WTC11 (cell line): ENCODE measurements at places on chromosomes 16 and 17. TPM values are rescaled to one million over a fixed set of nuclear protein-coding genes. Genes with fewer than 3 reads are reported as not detected.
A peak's percentile ranks its signal among the peaks of the same experiment; 100 is the strongest.

The PHOSPHO1 gene
- 0.81 to 1.1 TPM (median 0.85 TPM) in 3 replicates for total RNA-seq

The EVPLL gene
- not detected in 3 replicates for total RNA-seq

DNA sequence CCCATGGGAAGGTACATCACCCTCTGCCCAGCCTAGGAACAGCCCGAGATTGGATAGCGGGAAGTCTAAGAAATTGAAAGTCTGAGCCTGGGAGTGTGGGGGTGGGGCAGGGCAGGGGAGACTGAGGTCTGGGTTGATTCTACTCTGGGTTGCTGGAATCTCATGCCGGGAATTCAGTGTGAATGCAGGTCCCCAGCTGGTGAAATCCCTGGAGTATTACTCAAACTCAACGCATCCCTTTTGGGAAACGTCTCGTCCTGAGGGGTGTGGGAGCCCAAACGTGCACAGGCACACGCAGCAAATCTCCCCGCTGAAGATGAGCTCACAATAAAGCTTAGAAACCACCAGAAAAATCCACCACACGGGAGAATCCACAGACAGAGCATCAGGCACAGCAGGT lies 55.4 kb downstream of the SOCS1 start:
- no peak for DNase-seq

The OR1G1 gene
- not detected in 3 replicates for total RNA-seq

DNA sequence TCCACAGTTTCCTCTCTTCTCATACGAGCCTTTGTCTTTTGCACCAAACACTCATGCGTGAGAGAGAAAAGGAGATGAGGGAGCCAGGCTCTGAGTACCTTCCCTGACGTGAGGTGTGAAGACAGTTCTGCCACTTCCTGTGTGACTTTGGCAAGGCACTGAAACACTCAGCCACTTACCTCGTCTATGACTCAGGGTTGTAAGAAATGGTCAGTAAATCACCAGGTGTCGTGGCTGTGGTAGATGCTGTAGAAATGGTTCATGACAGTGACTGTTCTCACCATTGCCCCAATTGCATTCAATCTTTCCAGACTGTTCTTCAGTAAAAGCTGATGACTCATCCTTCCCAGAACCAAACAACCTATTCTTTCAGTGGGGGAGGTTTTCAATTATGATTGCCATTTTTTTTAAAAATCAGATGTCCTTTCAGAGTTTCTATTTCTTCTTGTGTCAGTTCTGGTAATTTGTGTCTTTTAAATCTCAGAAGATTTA lies 49.2 kb upstream of the CBFA2T3 start:
- peak; percentile 5 for DNase-seq

GRCh38 chr16:27972500-27972899 lies 91.0 kb downstream of the GSG1L start:
- DNase-seq, result peak; percentile 62

DNA sequence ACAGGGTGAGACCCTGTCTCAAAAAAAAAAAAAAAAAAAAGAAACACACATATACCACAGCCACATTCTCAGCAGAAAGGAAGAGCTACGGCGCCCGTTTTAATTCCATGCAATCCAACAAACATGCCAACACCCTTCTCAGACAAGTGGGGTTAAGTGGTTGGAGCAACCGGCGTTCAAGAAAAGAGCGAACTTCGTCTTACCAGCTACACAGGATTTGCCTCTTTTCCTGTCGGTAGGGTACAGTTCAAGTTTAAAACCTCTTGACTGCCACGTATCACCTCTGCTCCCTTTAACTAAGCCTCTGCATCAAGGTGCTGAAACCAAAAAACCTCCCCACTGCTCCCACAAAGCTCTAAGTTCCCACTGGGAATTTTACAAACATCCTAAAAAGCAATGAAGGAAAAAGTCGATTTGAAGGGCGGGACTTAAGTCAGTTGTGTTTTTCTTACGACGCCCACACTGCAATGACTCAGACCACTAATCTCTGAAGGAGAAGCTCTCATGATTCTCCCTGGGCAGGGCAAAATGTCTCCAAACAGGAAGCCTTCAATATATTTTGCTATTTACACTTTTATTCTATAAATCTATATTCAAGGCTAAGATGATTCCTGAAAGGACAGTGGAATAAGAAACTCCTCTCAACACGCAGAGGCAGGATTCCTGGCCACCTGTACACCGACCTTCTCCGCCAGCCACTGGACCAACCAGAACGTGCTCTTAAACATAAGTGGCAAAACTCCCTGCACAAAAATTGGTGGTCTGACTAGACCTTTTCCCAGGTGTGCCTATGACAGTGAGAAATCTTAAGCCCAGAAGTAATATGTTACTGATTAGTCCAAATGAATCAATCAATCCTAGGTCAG lies 18.8 kb downstream of the SRP68 start:
- no peak for DNase-seq

The CCL16 gene
- not detected in 3 replicates for total RNA-seq

- DNase-seq, result no peak
These were observed 5.0 kb upstream of the CDH13 start for GRCh38 chr16:82621781-82622180.

- DNase-seq, result no peak
These were observed 10.0 kb downstream of the CMC2 start for GRCh38 chr16:80996688-80997138.

- peak; percentile 78 for DNase-seq
These were observed 98.3 kb downstream of the PITPNC1 start for GRCh38 chr17:67475161-67475937.

DNA sequence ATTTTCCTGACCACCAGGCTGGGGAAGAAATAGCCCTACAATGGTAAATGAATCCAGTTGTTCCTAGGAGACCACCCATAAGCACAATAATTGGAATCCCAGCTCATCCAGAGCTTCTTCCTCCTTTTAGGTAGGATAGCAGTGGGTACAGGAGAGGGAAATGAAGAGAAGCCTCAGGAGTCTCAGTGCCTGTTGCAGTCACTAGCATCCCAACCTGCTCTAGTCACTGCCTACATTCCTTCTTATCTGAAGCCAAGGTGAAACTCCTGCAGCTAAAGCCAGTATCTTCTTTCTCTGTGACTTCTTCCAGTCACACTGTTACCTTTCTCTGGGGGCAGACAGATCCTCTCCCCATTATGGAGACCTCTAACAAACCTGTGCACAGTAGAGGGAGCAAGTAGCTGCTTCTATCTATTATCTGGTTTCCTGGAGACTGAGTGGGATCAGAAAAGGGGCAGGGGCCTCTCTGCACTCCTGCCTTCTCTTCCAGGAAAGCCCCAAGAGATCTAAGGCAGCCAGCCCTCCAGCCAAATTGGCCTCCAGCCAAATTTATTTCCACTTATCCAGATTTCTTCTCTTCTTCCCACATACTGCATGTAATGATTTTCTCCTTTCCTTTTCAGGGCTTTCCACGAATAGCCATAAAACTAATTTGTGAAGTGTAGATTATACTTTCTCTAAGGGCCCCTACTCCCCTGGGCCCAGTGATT lies 85.5 kb downstream of the SSH2 start:
- no peak for DNase-seq

DNA sequence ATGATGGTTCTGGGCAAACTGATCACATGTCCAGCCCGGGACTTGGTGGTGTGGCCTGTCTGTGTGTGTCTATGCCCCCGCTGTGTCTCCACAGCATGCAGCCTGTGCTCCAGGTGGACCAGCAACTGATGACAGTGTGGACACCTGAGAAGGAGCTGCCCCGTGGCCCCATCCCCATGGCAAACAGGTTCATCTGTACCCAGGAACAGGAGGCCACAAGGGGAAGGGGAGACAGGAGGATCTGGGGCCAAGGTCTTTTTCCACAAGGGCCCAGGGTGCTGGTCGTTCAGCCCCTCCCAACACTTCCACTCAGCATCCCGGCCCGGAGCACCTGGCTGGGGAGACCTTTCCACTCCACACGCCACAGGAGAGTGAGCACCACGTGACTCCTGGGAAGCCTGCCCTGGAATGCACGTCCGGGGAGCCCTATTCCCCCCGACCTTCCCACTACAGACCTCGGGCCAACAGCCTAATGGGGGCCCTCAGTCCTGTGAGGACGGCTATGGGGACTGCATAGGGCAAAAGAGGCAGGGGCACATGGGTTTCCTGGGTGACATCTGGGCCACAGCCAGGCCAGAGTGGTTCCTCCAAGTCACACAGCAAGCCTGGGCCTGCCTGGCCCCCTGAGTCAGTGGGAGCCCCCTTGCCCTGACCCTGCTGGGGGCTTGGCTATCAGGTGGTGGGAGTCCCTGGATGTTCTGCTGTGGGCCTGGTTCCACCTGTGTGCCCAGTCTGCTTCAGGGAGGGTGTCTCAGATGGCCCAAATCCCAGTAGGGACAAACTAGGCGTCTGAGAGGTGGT lies 20.8 kb upstream of the NXPH3 start:
- DNase-seq, result no peak

The CCL8 gene
- total RNA-seq, result not detected in 3 replicates

The GDE1 gene
- total RNA-seq, result 58.3 to 65.7 TPM (median 60.6 TPM) in 3 replicates

GRCh38 chr16:17160285-17160853 lies 310.4 kb downstream of the XYLT1 start:
- no peak for DNase-seq

The SSTR5 gene
- total RNA-seq, result 0.61 to 0.85 TPM (median 0.78 TPM) in 3 replicates

GRCh38 chr16:8756755-8757154 lies 40.7 kb downstream of the TMEM186 start:
- no peak for DNase-seq

The SERPINF2 gene
- 1.6 to 2.7 TPM (median 2.1 TPM) in 3 replicates for total RNA-seq

- no peak for DNase-seq
These were observed 161.5 kb downstream of the C16orf78 start for GRCh38 chr16:49534901-49535610.

DNA sequence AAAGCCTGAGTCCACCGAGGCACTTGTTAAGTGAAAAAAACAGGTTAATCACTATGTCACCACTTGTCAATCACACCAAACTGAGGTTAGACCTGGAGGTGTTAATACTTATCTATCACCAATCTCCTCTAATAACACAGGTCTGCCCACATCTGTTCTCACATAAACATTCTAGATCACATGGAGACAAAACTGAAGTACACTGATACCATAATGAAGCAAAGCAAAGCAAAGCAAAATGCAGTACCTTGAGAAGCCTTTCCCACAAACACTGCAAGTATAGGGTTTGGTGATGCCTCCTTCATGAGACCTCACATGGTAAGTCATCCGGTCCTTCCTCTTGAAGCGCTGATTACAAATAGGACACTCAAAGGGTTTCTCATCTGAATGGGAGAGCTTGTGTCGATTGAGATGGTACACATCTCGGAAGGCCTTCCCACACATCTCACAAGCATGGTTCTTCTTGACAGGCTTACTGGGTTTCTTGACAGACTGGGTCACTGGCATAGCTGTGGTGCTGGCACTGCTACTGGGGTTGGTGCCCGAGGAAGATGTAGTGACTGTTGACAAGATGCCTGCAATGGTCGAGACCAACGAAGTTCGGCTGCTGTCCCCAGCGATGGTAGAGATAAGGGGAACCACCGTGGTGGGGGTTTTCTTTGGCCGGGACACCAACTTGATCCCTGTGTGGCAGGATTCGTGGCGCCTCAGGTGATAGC lies 5.4 kb downstream of the VEZF1 start:
- no peak for DNase-seq

The TNP2 gene
- not detected in 3 replicates for total RNA-seq

The C16orf89 gene
- total RNA-seq, result 1.4 to 1.8 TPM (median 1.8 TPM) in 3 replicates

- DNase-seq, result no peak
These were observed 30.6 kb downstream of the CHD9 start for GRCh38 chr16:53085369-53085843.

DNA sequence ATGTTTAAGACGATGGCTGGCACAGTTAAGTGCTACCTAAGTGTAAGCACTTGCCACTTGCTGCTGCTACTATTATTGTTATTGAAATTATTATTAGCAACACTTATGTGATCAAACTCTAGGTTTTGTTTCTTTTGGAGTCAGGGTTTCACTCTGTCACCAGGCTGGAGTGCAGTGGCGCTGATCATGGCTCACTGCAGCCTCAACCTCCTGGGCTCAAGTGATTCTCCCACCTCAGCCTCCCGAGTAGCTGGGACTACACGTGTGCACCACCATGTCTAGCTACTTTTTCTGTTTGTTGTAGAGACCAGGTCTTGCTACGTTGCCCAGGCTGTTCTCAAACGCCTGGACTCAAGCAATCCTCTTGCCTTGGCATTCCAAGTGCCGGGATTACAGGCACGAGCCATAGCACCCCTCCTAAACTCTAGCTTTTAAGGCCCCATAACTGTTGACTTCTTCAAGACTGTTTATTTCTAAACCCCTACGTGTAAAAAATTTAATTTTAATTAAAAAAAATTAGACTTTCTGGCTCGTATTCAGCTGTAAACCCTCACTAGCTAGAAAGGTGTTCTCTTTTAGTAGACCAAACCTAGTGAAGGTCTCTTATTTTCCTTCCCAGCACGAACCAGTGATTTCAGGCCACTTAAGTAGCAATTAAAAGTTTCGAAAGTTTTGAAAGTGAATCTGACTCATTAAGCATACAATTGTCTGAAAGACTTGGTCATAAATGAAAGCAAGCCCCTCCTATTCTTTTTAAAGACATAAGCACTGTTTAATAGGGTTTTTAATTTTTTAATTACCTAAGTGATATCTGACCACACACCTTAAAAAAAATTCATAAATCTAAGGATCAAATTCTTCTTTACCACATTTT lies 11.7 kb upstream of the SCNN1B start:
- DNase-seq, result no peak

The HSBP1 gene
- 197 to 237 TPM (median 229 TPM) in 3 replicates for total RNA-seq

The SLC16A13 gene
- total RNA-seq, result 5.2 to 7.1 TPM (median 6.9 TPM) in 3 replicates

GRCh38 chr17:32629563-32630190 lies 142.9 kb downstream of the CDK5R1 start:
- DNase-seq, result no peak

GRCh38 chr17:64015447-64015846 lies 5.0 kb downstream of the ICAM2 start:
- no peak for DNase-seq

GRCh38 chr17:41184480-41184961 lies at the start of gene KRTAP4-1:
Gene KRTAP4-1 (minus strand): TSS chr17:41184911. CDS start chr17:41184854, 57 bp downstream.
- no peak for DNase-seq

The HSD3B7 gene
- 4.1 to 4.5 TPM (median 4.5 TPM) in 3 replicates for total RNA-seq

GRCh38 chr17:57962279-57963148 lies 7.3 kb upstream of the CUEDC1 start:
- no peak for DNase-seq

DNA sequence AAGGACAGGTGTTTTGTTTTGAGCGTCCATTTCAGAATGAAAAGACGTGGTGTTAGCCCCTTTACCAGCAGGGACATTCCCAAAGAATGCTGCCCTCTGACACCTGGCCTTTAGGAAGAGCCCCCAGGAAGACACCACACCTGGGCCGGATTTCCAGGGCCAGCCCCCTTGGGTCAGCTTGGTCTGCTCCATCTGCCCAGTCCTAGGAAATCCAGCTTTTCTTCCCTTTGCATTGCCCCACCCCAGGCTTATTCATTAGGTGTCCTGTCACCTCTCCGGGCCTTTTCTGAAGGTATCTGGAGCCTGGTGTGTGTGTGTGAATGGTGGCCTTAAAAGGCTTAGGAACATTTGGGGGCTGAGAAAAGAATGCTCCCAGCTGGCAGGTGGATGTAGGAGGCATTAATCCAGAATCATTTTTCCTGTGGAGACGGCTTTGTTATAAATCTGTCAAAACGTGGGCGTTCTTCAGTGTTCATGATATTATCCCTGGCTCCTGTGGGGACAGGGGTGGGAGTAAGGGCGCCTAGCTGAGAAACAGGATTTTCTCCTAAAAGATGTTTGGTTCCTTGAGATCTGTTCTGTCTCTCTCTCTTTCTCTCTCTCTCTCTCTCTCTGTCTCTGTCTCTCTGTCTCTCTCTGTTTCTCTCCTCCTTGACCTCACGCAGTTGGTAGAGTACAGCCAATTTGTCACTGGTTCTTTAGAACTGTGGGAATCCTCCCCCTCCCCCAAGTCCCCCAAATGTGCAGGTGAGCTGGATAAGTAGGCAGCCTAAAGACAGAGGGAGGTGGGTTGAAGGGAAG lies 84.0 kb downstream of the NTN1 start:
- no peak for DNase-seq
